ENCODE measurements at places on chromosomes 16 and 17. TPM values are rescaled to one million over a fixed set of nuclear protein-coding genes. Genes with fewer than 3 reads are reported as not detected.

NAT9 gene
- 46.7 TPM for polyA plus RNA-seq

ZNF23 gene
- 18.1 TPM for polyA plus RNA-seq

COPS3 gene
- polyA plus RNA-seq = 90.5 TPM

CFAP97D1 gene
- 0.10 TPM for polyA plus RNA-seq

DNA sequence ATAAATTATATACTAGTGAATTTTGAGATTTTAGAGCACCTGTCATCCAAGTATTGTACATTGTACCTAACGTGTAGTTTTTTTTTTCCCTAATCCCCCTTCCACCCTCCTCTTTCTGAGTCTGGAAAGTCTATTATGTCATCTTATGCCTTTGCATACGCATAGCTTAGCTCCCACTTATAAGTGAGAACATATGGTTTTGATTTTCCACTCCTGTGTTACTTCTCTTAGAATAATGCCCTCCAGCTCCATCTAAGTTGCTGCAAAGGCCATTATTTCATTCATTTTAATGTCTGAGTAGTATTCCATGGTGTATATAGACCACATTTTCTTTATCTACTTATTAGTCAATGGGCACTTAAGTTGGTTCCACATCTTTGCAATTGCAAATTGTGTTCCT lies 177.0 kb upstream of the C16orf82 start:
- no peak for DNase-seq

DNA sequence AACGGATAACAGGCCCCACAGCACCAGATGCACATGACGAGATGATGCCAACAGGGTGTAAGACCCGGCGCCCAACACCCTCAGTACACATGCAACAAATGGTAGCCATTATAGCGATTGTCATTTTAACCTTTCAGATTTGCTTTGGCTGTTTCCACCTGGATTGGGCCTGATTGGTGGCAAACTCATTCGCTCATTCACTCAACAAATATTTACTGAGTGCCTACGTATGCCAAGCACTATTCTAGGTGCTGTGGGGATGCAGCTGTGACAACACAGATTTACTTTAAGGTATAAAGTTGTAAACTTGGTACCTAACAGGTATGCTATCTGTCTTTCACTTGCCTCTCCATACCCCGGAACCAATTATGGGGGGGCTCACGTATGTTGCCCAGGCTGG lies 66.8 kb downstream of the SRCIN1 start:
- no peak for DNase-seq

GRCh38 chr16:54286366-54287130 lies at the start of gene IRX3:
Gene IRX3 (minus strand): TSS chr16:54286787. CDS start chr16:54286050, 737 bp downstream.
- peak; percentile 72 for DNase-seq

PRR15L gene
- 17.7 TPM for polyA plus RNA-seq

KCNJ2 gene
- polyA plus RNA-seq = 1.9 TPM

GRCh38 chr17:73288534-73289302 lies 23.1 kb downstream of the CDC42EP4 start:
- no peak for DNase-seq

GRCh38 chr16:6861135-6861814 lies 471.4 kb upstream of the RBFOX1 start:
- DNase-seq = no peak

- DNase-seq = no peak
Observed at GRCh38 chr17:78828470-78829185, 12.0 kb downstream of the USP36 start.

COL1A1 gene
- polyA plus RNA-seq = 397 TPM

DNA sequence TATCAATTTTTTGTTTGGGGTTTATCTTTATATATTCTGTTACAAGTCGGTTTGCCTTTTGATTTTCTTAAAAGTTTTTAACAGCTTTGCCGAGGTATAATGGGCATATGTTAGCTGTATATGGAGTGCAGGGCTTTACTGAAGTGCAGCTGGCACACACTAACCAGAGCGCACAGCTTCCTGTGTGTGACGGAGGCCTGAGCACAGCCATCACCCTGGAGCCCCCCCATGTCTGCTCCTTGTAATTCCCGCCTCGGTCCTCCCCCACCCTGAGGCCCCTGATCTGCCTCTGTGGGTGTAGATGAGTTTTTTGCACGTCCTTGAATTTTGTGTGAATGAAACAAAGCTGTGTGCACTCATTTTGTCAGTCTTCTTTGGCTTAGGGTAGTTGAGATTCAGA lies 60.1 kb upstream of the ZNF750 start:
- DNase-seq = no peak

CENPT gene
- polyA plus RNA-seq = 51.7 TPM

- no peak for DNase-seq
Observed at GRCh38 chr17:81207610-81208581, 14.9 kb downstream of the CEP131 start.

DNA sequence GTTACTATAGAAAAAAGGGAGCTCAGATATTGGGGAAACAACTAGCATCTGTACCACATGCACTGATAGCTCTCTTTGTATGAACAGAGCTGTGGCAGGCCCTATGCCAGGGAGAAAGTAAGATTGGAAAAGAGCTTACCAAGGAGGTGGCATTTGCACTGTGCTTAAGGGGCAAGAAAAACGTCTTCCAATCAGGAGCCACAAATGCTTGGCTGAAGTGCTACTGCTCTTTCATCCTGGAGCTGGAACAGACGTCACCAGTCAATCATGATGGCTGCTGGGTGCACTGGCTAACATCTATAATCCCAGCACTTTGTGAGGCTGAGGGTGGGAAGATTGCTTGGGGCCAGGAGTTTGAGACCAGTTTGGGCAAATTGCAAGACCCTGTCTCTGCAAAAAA lies 218.5 kb downstream of the SEC14L1 start:
- no peak for DNase-seq

DNA sequence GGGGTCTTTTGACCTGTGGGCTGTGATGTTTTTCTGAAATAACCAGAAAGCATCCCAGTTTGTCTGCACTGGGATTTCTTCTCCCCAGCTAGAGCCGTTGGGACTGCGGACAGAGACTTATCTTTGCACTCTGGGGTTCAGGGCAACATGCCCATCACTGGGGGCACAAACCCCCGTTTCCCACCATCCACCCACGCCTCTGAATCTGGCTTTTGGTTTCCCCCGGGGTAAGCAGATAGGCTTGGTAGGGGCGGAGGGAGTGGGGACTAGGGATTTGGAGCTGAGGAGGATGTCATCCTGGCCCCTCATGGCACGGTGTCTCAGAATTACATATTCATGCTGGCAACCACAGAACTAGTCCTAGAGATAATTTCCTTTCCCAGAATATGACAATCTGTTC lies 68.6 kb downstream of the CCDC182 start:
- no peak for DNase-seq

DNA sequence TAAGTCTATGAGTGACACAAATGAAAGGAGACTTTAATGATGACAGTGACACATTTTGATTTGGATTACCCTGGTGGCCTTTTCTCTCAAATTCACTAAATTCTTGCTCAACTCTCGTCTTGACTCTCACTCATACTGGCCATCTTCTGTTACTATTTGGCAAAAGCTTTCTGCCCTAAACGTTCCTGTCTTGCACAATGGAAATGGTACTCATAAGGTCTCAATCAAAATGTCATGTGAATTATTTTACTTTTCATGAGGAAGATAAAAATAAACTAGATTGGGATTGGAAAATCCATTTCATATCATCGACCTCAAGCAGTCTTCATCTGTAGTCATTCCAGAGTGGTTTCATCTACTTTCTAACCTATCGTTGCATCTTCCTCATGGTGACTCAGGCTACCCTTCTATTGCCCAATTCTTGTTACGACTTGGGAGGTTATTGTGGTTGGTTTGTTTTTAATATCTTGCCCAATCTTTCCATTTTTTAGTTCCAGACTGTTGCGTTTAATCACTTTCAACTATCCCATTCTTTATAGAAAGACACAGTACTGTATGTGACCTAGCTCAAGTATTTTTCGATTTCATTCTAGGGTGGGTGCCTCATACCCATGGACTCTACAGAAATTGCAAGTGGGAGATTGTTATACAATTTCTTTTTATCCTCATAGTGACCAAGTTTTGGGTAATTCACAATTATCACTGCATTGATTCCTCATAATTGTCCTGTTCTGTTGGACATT lies 317.2 kb upstream of the KCNJ16 start:
- no peak for DNase-seq

- DNase-seq = no peak
Observed at GRCh38 chr17:35695613-35696012, 35.8 kb upstream of the RASL10B start.
